Fibroblast of the aortic adventitia (primary cell): ENCODE measurements at places on chromosomes 12 and 14.
A peak's percentile ranks its signal among the peaks of the same experiment; 100 is the strongest.

DNA sequence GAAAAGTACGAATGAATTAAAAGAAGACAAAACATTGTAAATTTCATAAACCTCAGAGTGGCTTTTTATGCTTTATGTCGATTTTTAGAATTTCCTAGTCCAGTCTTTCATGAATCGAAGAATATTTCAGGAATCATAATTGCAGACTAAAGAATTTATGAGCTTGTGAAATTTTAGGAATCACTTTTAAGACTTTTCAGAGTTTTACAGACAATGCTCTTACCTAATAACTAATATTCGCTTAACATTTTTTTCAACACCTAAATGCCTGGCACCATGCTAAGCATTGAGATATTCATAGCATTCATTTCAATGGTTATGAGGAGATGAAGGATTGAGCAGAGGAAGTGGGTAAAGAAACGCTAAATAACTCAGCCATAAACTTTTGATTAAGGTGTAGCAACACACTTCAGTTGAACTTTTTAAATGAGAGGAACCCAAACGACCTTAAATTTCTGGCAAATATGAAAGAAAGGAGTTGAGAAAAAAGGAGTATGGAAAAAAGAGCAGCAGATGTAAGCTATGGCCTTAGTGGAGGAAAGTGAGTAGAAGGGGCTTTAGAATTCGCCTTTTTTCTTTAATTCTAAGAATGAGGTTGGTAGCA lies 739 bp upstream of the USP44 start:
- DNase-seq: no peak

DNA sequence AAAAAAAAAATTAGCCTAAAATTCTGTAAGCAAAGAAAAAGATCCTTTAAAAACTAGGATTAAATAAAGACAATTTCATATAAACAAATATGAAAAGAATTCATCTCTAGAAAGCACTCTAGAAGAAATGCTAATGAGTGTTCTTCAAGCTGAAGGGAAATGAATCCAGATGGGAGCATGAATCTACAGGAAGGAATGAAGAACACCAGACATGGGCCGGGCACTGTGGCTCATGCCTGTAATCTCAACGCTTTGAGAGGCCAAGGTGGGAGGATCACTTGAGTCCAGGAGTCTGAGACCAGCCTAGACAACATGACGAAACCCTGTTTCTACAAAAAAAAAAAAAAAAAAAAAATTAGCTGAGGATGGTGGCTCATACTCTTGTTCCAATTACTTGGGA lies 297.2 kb downstream of the FBXL14 start:
- peak; percentile 36 for DNase-seq

DNA sequence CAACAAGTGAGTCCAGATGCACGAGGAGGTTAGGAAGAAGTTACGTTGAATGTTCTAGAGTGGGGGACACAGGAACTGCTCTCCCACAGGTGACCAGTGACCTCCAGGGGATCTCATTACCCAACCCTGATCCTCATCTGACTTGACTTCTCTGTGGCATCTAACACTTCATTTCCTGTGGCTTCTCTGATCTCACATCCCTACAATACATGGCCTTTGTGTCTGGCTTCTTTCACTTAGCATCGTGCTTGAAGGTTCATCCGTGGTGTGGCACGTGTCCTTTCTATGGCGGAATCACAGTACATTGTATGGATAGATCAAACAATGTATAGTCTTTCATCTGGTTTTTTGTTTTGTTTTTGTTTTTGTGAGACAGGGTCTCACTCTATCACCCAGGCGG lies 19.3 kb downstream of the CFAP251 start:
- DNase-seq: no peak

- DNase-seq: no peak
Measured at GRCh38 chr14:95240859-95241813, 78.6 kb downstream of the CLMN start.
